Activated CD4-positive, alpha-beta T cell treated with anti-CD3 and anti-CD28 coated beads, Interleukin-2, amount 10 ng/mL, durations not matched to agents 24 days and 14 days (primary cell): ENCODE measurements at places on chromosomes 3 and 15. TPM values are rescaled to one million over a fixed set of nuclear protein-coding genes. Genes with fewer than 3 reads are reported as not detected.

DNA sequence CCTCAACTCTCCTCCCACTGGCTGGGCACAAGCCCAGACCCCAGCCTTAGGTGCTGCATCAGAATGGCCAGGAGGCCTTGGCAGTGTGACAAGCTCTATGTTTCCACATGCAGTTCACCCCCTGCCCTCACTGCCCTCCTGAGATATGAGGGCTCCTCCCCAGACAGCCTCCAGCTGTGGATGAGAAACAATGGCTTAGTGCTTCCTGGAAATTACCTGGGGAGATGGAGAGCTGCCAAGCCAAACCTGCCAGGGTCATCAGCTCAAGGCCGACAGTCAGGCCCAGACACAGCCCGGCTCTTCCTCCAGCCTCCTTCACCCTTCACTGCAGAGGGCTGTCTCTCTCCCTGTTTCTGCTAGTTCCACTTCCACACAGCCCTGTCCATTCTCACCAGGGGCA is 76.3 kb downstream of the MYLK start:
- H3K4me1 ChIP-seq, result no peaks in the 10 kb centered on the region
- H3K4me3 ChIP-seq, result no peak overlapping the region
- no peaks in the 10 kb centered on the region for H3K36me3 ChIP-seq
- no peaks in the 10 kb centered on the region for H3K27me3 ChIP-seq
- no peak overlapping the region for H3K27ac ChIP-seq
- DNase-seq, result no peak

DNA sequence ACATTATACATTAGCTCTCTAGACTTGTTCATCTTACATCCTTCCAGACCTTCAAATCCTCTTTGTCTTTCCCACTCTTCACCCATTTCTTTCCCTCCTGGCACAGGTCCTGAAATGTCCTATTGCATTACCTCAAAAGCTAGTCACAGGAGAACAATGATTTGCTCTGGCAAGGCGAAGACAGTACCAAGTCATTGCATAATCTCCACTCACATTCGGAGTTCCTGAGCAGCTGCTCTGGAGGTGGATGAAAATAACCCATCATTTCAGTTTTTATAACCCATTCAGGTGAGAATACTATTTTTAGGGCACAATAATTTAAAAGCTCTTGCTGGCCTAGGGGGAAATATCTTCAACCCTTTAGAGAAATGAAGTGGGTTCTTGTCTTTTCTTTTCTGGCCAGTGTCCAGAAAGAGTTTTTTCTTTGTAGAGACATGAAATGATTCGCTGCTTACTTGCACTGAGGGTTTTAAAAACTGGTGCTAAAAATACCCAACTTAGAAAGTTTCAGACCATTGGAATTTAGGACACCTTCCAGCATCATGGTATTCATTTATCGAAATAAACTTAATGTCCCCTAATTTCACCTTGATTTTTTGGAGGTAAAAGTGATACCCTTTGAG is 23.4 kb upstream of the DYNC1LI1 start:
- peaks cover 29% of the 10 kb centered on the region for H3K27me3 ChIP-seq
- H3K27ac ChIP-seq, result no peak overlapping the region
- no peak overlapping the region for H3K4me3 ChIP-seq

- H3K27me3 ChIP-seq, result no peaks in the 10 kb centered on the region
- no peak for DNase-seq
- H3K27ac ChIP-seq, result peak overlapping the region; percentile 84
Observed at GRCh38 chr3:14147066-14147435, 22.2 kb downstream of the TMEM43 start.

THAP10 gene
- not detected in 2 replicates for total RNA-seq

CYP11A1 gene
- total RNA-seq, result not detected in 2 replicates

TBC1D23 gene
- total RNA-seq, result 17.6 and 19.4 TPM in 2 replicates

- no peak for DNase-seq
Observed at GRCh38 chr3:131007782-131008181, 18.8 kb downstream of the ASTE1 start.

SERINC4 gene
- 0.28 and 0.33 TPM in 2 replicates for total RNA-seq

- H3K27ac ChIP-seq, result no peak overlapping the region
- H3K4me3 ChIP-seq, result no peak overlapping the region
- H3K36me3 ChIP-seq, result no peaks in the 10 kb centered on the region
- DNase-seq, result no peak
Observed at GRCh38 chr3:132016061-132017041, 18.5 kb downstream of the CPNE4 start.

- no peak overlapping the region for H3K27ac ChIP-seq
- H3K27me3 ChIP-seq, result no peaks in the 10 kb centered on the region
- no peaks in the 10 kb centered on the region for H3K4me1 ChIP-seq
Observed at GRCh38 chr3:82293867-82294266, 532.4 kb upstream of the GBE1 start.
